Left cardiac atrium (tissue), 4 donors: ENCODE measurements at places on chromosomes 5 and 9. TPM values are rescaled to one million over a fixed set of nuclear protein-coding genes. Genes with fewer than 3 reads are reported as not detected.

- DNase-seq = no peak
Measured at GRCh38 chr9:69963803-69964202, 79.8 kb upstream of the MAMDC2 start.

DNA sequence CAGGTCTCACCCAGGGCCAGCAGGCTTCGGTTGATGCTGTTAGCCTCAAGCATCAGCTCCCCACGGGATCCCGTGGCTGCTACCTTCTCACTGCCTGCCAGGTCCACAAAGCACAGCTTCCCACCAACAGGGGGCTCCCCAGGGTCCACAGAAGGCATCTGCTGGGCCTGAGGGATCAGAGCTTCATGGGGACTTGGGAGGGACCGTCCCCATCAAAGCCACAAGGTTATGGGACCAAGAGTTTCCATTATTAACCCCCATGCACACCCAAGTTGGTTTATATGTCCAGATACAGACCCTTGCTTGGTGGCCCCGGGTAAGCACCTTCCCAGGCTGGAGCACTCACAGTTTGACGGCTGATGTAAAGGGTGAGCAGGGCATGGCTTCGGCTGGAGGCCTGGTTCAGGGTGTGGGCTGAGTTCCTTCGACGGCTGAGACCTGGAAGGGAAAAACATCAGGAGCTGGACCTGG lies 3.0 kb downstream of the KIF12 start:
- no peak for DNase-seq

- DNase-seq = no peak
Measured at GRCh38 chr9:77384406-77384805, 207.1 kb downstream of the VPS13A start.

Gene UGT3A1
- total RNA-seq = not detected

Gene PCDHB4
- total RNA-seq = 2.4 TPM

Gene RGMB
- 15.6 TPM for total RNA-seq

Gene KIF24
- total RNA-seq = 0.34 TPM

- no peak for DNase-seq
Measured at GRCh38 chr5:18270635-18271338, 636.5 kb downstream of the TAF11L14 start.

GRCh38 chr9:3018691-3019230 lies 174.9 kb upstream of the PUM3 start:
- DNase-seq = no peak

Gene FBXW11
- total RNA-seq = 50.3 TPM

DNA sequence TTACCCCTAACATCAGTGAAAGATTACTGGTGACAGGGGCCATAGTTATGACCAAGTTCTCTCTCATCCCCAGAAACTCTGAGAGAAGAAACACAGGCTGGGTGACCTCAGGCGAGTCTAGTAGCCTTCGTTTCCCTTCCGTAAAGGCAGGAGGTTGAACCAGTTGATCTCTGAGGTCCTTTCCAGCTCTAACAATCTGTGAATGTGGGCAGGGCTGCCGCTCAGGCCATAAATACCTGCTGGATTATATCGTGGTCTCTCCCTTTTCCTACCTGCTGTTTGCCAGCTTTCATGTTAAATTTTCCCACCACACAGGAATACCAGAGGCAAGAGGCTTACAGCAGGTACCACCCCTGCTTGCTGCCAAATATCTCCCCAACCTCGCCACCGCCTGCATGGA lies 357.5 kb downstream of the SH3GL2 start:
- DNase-seq = no peak

DNA sequence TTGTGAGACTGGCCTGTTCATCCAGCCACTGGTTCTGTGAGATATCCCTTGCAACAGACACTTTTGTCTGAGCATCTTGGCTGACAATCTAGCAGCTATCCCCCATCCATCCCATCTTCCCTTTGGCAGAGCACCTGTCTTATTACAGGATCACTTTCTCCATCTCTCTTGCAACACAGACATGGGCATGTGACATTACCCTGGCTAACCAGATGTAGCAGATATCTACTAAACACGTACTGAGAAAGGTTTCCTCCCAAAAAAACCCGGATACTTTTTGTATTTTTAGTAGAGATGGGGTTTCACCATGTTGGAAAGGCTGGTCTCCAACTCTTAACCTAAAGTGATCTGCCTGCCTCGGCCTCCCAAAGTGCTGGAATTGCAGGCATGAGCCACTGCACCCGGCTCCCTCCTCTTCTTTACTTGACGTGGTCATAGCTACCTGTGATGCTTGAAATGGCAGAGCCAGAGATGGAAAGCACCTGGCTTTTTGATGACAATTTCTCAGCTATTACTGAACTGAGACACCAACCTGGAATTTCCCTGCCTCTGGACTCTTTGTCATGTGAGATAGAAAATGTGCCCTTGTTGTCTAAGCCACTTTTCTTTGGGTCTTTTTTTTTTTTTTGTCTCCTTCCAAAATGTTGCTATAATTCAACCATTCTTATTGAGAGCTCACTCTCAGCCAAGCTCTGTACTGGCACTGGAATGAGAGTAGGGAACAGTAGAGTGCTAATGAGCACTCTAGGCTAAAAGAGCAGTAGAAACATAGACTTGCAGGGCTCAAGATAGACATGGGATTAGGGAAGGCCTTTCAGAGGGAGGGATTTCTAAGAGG lies 32.6 kb downstream of the FNBP1 start:
- no peak for DNase-seq

GRCh38 chr9:34227445-34227844 lies 48.6 kb downstream of the UBAP1 start:
- DNase-seq = no peak

- no peak for DNase-seq
Measured at GRCh38 chr9:136178773-136179075, 26.2 kb downstream of the LHX3 start.

DNA sequence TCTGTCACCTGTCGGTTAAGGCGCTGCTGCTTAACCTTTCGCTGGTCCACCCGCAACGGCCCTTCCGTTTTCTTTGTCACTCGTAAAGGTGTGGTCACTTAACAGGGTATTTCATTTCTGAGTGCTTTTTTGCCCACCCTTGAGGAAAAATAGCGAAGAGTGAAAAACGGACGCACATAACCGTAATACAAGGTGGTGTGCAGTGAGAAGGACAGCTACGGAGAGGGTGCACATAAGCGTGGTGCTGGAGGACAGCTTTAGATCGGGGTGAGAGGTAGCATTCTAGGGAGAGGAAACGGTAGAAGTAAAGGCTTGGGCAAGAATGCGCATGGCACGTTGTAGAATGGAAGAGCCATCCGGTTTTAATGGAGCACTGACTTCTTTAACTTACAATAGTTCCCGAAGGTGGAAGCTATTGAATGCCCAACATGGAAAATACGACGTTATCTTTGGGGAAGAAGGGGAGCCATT lies 761 bp downstream of the CCT5 start:
- no peak for DNase-seq

DNA sequence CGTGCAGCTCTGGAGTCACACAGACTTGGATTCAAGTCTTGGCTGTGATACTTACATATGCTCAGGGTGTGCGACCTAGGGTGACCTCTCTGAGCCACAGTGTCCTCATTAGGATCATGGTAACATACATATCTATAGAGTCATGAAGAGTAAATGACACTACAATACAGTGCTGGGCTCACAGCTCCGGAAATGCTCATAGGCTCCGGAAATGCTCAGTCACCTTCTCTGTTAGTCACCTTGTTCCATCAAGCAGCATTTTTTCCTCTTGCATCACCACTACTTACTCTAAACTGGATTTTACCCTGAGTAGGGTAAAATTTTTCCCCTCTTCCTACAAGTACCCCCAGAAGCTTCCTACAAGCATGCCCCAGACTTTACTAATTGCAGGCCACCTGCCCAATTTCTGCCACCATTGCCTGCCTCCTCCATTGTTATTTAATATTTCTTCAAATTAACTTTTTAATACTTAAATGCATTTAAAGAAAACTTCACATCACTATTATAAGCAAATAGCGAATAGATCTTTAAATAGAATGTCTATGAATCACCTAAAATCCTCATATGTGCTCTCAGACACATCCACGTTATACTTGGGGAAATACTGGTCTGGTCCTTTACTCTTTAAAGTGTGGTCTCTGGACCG lies 147.6 kb upstream of the SPRY4 start:
- no peak for DNase-seq

Gene TAS2R1
- not detected for total RNA-seq

GRCh38 chr9:108724652-108725051 lies 131.1 kb downstream of the ACTL7B start:
- no peak for DNase-seq

DNA sequence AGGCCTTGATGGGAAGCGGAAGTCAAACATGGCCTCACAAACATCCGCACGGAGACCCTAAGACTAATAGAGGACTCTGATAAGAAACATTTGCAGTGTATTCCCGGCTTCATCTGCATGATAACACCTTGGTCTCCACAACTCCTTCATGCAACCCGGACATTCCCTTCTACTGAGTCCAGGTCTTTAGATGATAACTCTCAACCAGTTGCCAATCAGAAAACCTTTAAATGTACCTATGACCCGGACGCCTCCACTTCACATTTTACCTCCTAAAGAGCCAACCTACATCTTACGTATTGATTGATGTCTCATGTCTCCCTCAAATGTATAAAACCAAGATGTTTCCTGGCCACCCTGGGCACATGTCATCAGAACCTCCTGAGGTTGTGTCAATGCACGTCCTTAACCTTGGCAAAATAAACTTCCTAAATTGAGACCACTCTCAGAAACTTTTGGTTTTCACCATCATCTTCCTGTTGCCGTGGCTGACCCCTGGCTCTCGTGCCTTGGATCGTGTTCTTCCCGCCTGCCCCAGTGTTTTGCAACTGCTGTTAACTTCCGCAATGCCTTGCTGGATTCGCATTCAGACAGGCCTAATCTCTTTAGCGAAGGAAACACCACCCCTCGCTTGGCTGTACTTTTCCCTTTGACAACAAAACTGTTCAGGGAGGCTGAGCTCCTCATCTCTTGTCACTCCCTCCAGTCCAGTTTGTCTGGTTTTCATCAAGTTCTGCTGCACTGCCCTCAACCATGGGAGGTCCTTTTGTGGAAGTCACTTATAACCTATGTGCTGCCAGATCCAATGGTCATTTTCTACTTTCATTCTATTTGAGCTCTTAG lies 1.1 kb upstream of the DAP start:
- DNase-seq = peak; percentile 76

Gene HDHD3
- 18.8 TPM for total RNA-seq
